CD4-positive, alpha-beta T cell treated with Interleukin-6 at 100 ng/mL for 8 hours (primary cell): ENCODE measurements at places on chromosomes 1 and 21.

DNA sequence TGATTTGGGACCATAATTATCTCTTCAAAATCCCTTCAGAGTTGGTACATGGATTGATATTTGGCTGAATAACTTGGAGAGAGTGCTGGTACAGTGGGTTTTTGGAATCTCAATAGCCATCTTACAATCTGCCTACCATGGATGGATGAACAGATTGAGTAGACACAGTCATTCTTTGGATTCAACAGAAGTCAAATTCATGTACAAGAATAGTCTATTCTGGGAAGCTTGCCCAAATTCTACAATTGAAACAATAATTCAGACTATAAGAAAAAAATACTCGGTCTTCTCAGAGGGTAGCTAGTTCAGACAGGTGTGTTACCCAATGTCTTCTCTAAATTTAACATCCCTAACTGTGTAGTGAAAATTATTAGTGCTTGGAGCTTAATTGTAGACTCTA lies 574.0 kb downstream of the LRRIQ3 start:
- DNase-seq, result no peak

DNA sequence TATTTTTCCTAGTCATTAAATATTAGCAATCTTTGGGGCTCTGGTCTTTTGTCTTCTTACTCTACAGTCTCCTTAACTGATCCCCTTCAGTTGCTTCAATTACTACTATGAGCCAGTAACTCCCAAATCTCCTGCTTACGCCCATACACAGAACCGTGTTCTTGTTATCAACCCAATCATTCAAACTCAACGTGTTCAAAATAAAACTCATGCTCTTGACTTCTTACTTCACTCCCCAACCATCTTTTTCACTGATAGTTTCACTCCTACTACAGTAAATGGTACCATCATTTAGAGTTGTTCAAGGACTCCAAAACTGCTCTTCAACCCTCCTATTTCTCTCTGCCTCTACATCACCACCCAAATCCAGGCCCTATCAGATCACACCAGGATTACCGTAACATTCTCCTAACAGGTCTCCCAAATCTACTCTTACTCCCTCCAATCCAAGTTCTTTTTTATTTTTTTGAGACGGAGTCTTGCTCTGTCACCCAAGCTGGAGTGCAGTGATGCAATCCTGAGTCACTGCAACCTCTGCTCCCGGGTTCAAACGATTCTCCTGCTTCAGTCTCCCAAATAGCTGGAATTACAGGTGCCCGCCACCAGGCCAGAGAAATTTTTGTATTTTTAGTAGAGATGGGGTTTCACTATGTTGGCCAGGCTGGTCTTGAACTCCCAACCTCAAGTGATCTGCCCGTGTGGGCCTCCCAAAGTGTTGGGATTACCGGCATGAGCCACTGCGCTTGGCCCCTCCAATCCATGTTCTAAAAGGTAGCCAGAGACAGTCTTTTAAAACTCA lies 3.0 kb downstream of the YARS1 start:
- no peak for DNase-seq

DNA sequence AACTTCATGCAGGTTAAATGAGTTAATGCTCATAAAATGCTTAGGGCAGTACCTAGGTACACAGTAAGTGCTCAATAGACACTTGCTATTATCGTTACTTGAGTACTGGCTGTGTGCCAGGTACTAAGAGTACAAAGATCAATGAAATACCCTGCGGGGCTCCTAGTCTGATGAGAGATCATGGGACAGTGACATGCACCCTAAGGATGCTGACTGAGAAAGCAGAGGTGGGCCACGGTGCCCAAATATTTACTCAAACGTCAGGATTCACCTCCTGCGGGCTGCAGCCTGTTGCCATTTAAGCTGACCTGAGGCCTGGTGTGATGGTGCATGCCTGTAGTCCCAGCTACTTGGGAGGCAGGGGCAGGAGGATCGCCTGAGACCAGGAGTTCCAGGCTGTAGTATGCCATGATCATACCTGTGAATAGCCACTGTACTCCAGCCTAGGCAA lies 19.8 kb upstream of the LUZP1 start:
- no peak for DNase-seq

GRCh38 chr21:44684483-44684882 lies 2.5 kb upstream of the KRTAP12-1 start:
- DNase-seq, result no peak

GRCh38 chr1:182299728-182300616 lies 91.6 kb downstream of the GLUL start:
- no peak for DNase-seq

GRCh38 chr1:21926814-21927532 lies 10.1 kb downstream of the HSPG2 start:
- DNase-seq, result no peak

GRCh38 chr1:221268295-221268694 lies 389.1 kb downstream of the HLX start:
- no peak for DNase-seq

DNA sequence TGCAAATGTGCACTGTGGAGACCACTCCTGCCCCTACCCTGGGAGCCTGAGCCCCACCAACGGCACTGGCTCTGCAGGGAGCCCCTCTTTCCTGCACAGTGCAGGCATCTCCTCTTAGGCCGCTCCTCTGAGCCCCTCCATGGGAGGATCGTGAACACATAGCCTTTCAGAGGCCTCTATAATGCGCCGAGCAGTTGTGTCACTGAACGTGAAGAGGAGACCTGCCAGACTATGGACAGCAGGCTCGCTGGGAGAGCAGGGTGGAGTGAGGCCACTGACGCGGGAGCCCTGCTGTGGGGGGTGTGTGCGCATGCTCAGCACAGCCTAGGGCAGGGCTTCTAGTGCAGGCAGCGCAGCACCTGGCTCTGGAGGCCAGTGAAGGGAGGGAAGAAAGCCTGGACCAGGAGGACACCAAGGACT lies 151.3 kb upstream of the COL6A1 start:
- DNase-seq, result no peak

GRCh38 chr1:145961425-145962156 lies 2.8 kb downstream of the ANKRD34A start:
- peak; percentile 38 for DNase-seq

DNA sequence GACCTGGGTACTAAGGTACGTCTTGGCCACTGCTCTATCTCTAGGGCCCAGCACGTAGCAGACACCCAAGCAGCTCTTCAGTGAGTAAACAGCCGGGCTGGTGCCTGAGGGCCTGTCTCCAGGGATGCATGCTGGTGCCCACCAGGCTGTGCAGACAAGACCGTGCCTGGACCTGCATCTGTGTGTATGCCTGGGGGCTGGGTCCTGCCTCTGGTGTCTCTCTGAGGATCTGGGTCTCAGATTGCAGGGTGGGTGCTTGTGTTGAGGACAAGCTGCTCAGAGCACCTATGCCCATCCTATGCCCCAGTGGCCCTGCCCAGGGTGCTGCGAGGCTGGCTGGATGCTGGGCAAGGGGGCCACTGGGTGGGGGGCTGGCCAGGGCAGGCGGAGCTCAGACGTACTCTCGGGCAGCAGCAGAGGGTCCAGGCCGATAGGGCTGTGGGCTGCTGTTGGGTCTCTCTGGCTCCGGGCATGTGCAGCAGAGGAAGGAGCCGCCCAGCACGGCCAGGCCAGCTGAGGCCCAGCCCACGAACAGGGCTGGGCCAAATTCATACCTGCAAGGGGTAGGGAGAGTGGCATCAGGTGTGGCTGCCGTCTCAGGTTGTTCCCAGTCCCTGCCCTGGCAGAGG lies 4.4 kb downstream of the CLDN19 start:
- no peak for DNase-seq

DNA sequence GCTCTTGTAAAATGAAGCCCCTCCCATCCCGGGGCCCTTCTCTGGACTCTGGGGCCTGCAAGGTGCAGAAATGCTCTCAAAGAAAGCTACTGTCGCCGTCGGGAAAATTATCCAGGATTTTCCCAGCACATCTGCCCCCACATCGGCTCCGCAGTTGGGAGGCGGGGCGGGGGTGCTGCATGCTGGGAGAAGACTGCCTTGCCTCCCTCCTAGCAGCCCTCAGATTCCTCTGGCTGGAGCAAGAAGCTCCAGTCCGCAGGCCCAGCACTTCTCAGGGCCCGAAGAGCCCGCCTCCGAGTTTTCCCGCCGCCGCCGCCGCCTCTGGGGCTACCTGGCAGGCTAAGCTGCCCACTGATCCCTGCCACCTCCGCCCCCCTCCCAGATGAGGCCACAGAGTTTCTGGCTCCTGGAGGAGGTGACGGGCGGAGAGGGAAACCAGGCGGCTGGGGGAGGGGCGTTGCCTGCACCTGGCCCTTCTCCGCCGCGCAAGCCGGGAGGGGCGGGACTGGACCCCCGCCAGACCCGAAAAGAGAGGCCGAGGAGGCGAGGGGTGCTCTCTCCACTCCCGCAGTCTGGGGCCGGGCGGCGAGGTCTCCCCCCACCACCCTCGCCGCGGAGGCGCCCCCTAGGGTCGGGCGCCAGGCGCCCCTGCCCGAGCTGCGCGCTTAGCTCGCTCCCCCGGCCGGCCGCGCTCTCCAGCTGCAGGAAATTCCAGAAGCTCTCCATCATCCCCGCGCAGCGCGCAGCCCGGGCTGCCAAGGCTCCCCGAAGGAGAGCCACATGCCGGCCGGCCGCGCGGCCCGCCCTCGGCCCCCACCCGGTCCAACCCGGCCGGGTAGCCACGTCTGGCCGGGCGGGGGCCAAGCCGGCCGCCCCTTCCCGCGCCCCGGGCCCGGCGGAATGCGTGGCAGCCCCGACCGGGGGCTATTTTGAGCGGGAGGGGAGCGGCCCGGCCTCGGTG lies 28.8 kb downstream of the AHDC1 start:
- no peak for DNase-seq

DNA sequence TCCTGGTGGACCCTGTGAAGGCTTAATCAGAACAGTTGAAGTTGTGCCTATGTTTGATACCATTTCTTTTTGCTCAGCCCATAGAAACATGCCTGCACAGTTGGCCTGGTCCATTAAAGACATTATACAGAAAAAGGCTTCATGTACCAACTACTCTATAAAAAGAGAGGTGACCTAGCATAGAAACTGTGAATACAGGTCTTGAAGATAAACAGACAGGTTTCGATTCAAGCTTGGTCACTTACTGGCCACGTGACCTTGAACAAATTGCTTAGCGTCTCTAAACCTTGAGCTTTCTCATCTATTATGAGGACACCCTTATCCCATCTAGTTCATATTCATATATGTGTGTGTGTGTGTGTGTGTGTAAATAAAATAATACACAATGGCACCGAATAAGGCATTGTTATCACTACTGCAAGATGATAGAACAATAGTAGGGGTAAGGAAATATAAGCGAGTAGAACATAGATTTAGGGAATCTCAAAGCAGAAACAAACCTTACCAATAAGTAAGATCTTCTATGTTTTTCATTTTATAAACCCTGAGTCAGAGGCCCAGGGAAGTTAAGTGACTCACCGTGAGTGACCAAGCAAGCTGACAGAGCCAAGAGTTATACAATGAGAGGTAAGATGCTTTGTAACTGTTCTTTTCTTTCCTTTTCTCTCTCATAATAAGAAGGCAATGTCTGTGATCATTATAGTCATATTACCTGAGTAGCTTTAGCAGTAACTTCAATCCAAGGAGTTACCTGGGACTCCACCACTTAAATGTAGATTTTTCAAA lies 476.8 kb upstream of the DEPDC1 start:
- DNase-seq, result no peak

- DNase-seq, result no peak
These were observed 117.5 kb downstream of the PRDM16 start for GRCh38 chr1:3186526-3186921.

- DNase-seq, result no peak
These were observed 834.1 kb upstream of the PRMT6 start for GRCh38 chr1:106222403-106222802.

DNA sequence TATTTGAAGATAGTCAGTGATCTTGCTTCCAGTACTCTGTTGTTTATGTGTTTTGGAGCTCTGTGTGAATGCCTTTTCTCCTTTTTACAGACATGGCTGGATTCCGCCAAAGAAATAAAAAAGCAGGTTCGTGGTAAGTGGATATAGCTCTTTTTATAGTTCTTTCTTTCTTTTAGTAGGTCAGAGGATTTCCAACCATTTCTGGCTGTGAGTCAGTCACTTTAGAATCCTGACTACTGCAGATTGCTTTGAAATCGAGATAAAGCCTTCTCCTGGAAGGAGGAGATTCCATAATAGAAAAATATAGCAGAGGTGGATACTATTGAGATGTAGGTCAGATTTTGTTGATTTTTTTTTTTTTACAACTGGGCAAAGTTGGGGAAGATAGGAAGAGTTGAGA lies 97.4 kb downstream of the EPB41 start:
- DNase-seq, result no peak

DNA sequence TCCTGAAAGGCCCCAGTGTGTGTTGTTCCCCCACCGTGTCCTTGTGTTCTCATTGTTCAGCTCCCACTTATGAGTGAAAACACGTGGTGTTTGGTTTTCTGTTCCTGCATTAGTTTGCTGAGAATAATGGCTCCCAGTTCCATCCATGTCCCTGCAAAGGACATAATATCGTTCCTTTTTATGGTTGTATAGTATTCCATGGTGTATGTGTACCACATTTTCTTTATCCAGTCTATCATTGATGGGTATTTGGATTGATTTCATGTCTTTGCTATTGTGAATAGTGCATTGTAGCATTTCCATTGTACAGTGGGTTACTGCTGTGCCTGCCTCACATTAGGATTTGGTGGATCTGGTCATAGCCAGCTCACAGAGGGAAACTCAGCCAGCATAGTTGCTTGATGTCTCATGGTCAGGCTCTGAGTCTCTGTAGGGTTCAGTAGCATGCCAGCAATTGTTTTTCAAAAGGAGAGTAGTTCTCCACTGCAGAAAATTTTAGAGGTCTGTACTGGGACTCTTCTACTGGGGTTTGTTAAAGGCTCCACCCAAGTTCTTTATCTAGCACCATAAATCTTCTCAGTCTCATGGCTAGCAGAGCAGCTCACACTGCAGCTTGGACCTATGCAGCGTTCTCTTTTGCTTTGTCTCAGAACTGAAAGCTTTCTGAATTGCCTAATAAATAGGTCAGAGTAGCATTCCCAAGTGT lies 41.0 kb downstream of the RUNX3 start:
- no peak for DNase-seq

- no peak for DNase-seq
These were observed 15.7 kb upstream of the FOXO6 start for GRCh38 chr1:41345434-41346075.

DNA sequence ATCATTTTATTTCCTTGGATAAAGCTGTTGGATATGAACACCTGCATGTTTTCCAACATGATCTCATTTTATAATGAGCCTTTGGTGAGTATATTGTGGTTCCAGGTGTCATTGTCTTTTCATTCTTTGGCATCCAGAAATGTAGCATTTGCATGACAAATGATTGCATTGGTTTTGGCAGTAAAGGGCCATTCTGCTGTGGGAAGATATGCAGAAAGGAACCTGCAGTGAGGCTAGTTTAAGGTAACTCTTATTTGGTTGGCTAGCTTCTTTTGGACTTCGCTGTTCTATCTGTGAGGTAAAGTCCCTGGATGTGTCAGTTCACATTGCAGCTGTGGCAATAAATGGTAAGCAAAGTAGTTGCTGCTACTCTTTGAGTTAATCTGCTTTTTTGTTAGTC lies 343.0 kb downstream of the AMY1C start:
- no peak for DNase-seq

- no peak for DNase-seq
These were observed 28.7 kb downstream of the SYNJ1 start for GRCh38 chr21:32698971-32699693.
